NCI-H226 (cell line): ENCODE measurements at places on chromosomes 4 and X.

- no peak for DNase-seq
Observed at GRCh38 chr4:4613641-4614286, 71.9 kb upstream of the STX18 start.

DNA sequence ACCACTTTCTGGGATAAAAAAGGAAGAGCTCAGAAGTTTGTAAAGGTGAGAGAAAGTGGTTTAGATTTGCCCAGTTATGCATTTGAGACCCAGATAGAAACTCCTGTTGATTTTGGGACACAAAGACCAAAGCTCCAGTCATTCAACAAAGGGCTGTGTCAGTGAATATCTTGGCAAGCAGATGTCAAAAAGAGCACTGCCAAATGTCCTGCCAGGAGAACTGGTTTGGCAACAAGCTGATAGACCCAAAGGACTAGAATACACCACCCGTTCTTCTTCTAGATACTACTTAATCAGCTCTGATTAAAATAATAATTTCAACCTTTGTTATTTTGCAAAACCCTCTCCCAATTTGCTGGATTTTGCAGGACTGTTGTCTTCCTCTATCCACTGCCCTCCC lies 121.4 kb downstream of the NHS start:
- DNase-seq, result no peak

- no peak for DNase-seq
Observed at GRCh38 chr4:100590325-100590724, 72.5 kb upstream of the EMCN start.

- DNase-seq, result no peak
Observed at GRCh38 chr4:53644607-53645006, 53.3 kb upstream of the LNX1 start.

GRCh38 chrX:27863809-27864208 lies 56.0 kb downstream of the MAGEB10 start:
- DNase-seq, result no peak

GRCh38 chr4:25666031-25666630 lies 10.5 kb downstream of the SLC34A2 start:
- DNase-seq, result no peak

GRCh38 chr4:65719635-65720034 lies 49.3 kb upstream of the EPHA5 start:
- DNase-seq, result no peak

DNA sequence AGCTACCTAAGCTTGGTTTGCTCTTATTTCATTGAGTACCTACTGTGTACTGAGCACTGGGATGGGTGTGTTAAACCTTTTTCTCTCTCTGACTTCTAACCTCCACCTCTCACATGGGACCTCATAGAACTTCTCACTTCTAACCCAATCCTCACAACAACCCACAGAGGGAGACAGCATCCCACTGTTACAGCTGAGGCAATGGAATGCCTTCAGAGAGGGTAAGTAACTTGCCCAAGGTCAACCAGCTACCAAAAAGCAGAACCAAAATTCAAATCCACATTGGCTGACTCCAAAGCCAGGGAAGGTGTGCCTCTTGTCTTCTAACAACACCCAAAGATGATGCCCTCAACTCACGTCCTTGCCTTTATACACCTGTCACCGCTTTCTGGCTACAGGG lies 5.4 kb downstream of the SEL1L3 start:
- DNase-seq, result no peak

DNA sequence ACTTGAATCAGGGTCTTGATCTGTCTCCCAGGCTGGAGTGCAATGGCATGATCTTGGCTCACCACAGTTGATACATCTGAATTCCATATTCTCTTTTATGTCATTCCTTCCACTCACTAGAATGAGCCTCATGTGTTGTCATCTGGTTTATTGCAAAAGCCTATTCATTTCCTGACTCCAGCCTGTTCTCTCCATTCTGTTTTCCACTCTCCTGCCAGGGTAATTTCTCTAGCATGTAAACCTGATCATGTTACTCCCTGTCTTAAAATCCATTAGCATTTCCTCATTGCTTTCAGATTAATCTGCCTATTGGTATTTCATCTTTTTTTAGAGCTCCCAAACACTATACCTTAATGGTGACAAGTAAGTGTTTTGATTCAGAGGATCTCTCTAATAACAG lies 4.3 kb upstream of the DDX60L start:
- peak; percentile 47 for DNase-seq

DNA sequence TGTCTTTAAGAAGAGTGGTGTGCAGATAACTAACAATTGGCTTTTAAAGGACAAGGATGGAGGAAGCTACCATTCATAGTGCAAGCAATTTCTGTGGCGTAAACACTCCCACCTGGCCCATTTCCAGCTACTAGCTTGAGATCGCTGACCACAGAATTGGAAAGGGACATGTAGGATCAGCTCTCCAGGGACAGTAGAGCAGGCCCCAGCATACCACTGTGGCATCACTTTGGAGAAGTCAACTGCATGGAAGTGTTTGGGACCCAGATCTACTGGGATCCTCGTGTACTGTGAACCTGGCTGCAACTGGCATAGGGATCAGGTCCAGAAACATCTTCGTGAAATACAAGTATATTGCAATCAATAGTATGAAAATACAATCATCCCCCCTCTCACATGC lies 515.0 kb downstream of the INPP4B start:
- no peak for DNase-seq

DNA sequence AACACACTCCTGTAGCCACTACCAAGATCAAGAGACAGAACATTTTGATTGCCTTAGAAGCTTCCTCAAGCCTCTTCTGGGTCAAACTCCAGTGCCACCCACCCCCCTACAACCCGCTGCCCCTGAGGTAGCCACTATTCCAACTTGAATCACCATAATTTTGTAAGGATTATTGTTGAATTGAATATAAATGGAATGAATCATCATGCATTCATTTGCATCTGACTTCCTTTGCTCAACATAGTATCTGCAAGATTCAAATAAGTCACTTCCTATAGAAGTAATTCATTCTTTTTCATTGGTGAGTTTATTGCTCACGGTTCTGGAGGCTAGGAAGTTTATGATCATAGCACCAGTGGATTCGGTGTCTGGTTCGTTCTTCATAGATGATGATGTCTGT lies 364.2 kb downstream of the SLITRK2 start:
- no peak for DNase-seq

DNA sequence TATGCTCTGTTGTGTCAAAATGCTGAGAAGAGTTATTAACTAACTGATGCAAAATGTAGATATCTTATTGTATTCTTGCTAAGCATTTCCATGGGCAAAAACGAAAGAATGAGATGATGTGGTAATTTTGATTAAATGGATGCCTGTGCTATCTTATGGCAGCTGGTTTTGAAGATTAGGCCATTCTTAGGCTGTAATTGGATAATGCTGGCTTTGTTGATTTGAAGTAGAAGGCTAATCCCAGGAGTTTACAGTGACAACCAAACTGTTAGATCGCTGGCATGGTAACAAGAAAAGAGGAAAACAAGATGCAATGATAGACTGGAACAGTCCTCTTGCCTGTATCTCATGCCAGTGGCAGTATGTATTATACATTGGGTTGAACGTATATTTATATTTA lies 74.1 kb upstream of the WDR44 start:
- DNase-seq, result peak; percentile 29

DNA sequence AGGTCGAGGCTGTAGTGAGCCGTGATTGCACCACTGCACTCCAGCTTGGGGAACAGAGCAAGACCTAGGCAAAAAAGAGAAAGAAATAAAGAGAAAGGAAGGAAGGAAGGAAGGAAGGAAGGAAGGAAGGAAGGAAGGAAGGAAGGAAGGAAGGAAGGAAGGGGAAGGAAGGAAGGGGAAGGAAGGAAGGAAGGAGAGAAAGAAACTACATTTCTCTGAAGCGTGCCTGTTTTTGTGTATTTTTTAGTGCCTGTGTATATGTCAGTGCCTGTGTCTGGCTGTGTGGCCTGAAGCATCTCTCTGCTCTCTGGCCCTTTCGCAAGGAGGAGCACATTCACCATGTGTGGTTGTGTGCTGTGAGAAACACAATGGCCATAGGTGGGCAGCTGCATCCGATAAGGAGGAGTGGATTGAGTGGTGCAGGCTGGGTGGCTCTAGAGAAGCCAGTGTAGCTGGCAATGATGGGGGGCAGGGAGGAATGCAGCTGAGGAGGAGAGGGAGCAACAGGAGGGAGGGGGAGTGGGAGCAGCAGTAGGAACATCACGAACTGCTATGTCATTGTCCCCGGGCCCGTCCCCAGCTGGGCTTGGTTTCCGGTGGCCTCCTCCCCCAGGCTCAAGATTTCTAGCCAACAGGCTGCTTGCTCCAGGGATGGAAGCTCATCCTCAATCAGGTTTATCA lies 11.4 kb downstream of the SYN1 start:
- DNase-seq, result no peak

DNA sequence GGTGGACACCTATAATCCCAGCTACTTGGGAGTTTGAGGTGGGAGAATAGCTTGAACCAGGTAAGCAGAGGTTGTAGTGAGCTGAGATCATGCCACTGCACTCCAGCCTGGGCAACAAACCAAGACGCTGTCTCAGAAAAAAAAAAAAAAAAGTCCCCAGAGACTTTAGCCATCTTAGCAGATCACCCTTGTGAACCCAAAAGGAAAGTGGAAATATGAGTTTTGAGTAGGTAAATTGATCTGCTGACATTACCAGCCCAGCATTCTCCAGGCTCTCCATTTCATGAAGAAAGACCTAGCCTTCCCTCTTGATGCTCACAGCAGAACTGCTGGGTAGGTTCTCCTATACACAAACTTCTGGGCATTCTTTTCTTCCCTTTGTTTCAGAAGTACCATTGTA lies 24.5 kb upstream of the HNRNPD start:
- DNase-seq, result no peak

GRCh38 chrX:39360101-39360500 lies 558.8 kb downstream of the MID1IP1 start:
- no peak for DNase-seq

DNA sequence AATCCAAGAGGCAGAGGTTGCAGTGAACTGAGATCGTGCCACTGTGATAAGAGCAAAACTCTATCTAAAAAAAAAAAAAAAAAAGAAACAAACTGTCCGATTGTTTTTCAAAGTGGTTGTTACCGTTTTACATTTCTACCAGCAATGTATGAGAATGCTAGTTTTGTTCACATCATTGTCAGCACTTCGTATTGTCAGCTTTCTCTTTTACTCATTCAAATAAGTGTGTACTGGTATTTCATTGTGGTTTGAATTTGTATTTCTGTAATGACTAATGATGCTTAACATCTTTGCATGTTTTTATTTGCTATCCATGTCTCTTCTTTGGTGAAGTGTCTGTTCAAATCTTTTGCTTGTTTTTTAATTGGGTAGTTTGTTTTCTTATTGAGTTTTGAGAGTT lies 65.8 kb downstream of the GPR101 start:
- DNase-seq, result no peak

DNA sequence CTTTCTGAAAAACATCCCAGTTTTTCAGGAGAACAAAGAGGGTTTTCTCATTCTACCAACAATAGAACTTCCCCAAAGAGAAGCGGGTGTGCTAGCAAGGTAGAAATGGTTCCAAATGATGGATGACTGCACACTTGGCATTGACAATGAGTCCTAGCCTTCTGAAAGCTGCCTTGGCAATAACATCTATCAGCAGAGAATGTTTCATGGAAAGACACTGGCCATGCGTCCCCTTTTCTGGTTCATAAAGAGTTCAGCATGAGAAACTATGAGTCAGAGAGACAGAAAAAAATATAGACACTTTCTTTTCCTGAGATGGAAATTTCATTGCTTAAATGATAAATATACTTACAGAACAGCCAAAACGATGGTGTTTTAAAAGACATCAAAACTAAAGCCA lies 236.9 kb upstream of the PRKX start:
- DNase-seq, result no peak

GRCh38 chr4:173288296-173288695 lies 45.9 kb downstream of the HMGB2 start:
- peak; percentile 38 for DNase-seq

DNA sequence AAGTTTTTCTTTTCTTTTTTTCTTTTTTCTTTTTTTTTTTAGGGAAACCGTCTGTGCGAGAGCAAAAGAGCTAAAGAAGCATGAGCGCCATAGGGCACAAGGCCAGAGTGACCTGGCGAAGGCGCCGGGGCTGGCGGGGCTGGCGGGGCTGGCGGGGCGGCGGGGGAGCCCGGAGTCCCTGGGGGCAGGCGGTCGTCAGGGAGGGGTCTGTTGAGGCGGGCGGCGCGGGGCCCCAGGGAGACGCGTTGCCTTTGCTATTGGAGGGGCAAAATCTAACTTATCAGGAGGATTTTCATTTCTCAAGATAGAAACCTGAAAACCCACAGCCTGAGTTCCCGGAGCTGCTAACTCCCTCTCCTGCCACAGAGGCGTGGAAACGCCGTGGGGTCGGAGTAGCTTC lies 135.6 kb upstream of the SMAD1 start:
- no peak for DNase-seq
